ENCODE measurements at places on chromosomes 4 and X.

DNA sequence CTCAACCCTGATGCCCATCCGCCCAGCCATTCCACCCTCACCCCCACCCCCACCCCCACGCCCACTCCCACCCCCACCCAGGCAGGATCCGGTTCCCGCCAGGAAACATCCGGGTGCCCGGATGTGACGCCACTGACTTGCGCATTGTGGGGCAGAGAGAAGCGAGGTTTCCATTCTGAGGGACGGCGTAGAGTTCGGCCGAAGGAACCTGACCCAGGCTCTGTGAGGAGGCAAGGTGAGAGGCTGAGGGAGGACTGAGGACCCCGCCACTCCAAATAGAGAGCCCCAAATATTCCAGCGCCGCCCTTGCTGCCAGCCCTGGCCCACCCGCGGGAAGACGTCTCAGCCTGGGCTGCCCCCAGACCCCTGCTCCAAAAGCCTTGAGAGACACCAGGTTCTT, at the start of gene MAGEA1:
Gene MAGEA1 (plus strand): TSS at position 154 of the 400 bp plus-strand sequence. CDS start 3,106 bp downstream, outside the sequence.
- H3K36me3 ChIP-seq: no peaks in the 10 kb centered on the region
- no peaks in the 10 kb centered on the region for H3K27me3 ChIP-seq
- no peak within 1 kb of the TSS for H3K4me3 ChIP-seq
- H3K27ac ChIP-seq: no peak within 1 kb of the TSS

GRCh38 chr4:152748619-152749018, 30.9 kb downstream of the TIGD4 start:
- no peak overlapping the region for H3K4me3 ChIP-seq
- no peak for DNase-seq
- H3K27ac ChIP-seq: no peak overlapping the region

GRCh38 chrX:134538316-134538715, 78.4 kb downstream of the HPRT1 start:
- no peak overlapping the region for H3K4me3 ChIP-seq
- no peaks in the 10 kb centered on the region for H3K36me3 ChIP-seq
- H3K4me1 ChIP-seq: no peaks in the 10 kb centered on the region
- H3K27ac ChIP-seq: no peak overlapping the region
- no peaks in the 10 kb centered on the region for H3K27me3 ChIP-seq

- H3K4me3 ChIP-seq: no peak overlapping the region
- no peaks in the 10 kb centered on the region for H3K4me1 ChIP-seq
- no peaks in the 10 kb centered on the region for H3K36me3 ChIP-seq
- no peak overlapping the region for H3K27ac ChIP-seq
- H3K27me3 ChIP-seq: no peaks in the 10 kb centered on the region
Measured at GRCh38 chr4:1235381-1236102, 13.4 kb downstream of the CTBP1 start.

GRCh38 chr4:64721106-64721505, 311.9 kb upstream of the TECRL start:
- no peaks in the 10 kb centered on the region for H3K36me3 ChIP-seq
- H3K4me3 ChIP-seq: no peak overlapping the region
- H3K27me3 ChIP-seq: no peaks in the 10 kb centered on the region
- no peak for DNase-seq

GRCh38 chr4:112673686-112674085, 36.7 kb downstream of the LARP7 start:
- no peak for DNase-seq
- no peak overlapping the region for H3K4me3 ChIP-seq
- no peak overlapping the region for H3K27ac ChIP-seq
- H3K4me1 ChIP-seq: peaks cover 9% of the 10 kb centered on the region

All from neural progenitor cell (in vitro differentiated cells).